ENCODE measurements at places on chromosomes 11 and 22.

DNA sequence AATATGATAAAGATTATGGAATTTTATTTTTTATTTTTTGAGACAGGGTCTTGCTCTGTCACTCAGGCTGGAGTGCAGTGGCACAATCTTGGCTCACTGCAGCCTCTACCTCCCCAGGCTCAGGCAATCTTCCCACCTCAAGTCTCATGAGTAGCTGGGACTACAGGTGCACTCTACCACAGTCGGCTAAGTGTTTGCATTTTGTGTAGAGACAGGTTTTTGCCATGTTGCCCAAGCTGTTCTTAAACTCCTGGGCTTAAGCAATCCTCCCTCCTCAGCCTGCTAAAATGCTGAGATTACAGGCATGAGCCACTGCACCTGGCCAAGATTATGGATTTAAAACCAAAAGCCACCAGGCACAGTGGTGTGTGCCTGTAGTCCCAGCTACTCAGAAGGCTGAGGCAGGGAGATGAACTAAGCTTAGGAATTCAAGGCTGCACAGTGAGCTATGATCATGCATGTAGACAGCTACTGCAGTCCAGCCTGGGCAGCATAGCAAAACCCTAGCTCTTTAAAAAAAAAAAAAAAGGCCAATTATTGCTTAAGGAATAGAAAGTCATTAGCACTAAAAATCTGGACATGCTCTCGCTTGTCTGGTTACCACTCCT, 20.2 kb upstream of the CCND1 start:
- no peak for DNase-seq

DNA sequence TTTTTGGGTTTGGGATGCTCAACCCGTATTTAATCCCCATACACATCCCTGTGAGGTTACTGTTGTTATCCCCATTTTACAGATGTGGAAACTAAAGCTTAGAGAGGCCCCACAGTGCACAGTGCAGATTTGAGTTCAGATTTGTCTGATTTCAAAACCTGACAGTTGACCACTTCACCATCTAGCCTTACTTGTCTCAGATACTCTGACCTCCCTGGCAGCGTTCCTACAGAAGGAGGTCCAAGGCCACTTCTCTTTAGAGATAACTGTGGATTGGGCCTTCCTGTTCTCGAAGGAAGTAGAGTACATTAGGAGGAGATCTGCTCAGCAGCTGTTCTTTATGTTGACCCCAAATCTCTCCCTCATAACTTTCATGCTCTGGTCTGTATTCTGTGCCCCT, 46.7 kb upstream of the CTTN start:
- DNase-seq: no peak

DNA sequence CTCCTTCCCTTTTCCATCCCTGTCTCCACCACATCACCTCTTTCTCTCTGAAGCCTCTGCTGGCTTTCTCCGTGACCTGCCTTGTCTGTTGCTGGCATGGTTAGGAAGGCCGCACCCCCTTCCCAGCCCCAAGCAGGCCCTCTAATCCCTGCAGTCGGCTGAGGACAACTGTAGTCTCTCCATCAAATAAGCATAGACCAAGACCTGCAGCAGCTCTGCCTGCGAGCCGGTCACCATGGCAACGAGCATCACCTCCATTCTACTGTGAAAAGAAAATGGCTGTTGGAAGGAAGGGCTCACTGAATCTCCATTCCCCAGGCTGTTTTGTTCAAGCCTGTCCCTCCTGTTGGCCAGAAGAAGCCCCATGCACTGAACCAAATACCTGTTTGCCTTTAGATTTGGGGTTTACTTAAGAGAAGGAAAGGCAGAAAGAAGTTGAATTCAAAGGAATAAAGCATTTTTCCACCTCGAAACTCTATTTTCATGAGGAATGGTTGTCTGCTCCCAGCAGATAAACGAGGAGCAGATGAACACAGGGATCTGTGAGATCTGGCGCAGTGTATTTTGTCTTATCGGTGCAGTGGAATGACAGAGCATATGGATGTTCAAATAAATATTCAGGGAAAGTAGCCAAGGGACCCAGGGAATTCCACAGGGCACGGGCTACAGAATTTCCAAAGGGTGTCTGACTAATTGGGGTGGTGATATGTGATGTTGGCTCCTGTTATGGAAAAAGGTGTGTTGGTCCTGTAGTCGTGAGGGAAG, 113.1 kb upstream of the TTC12 start:
- no peak for DNase-seq

DNA sequence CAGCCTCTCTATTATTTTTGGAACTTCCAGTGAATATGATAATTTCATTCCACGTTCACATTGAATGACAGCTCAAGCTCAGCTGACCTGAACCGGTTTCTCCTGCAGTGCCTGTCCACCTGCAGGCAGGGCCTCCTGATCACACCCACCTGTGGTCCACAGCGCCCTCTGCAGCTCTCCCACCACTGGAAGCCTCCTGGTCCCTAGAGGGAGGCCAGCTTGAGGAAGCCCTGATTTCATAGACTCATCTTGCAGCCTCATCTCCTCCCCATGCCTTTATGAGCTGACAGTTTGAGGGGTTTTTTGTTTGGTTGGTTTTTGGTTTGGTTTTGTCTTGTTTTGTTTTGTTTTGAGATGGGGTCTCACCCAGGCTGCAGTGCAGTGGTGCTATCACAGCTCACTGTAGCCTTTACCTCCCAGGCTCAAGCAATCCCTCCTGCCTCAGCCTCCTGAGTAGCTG, 29.9 kb upstream of the MALAT1 start:
- DNase-seq: no peak

DNA sequence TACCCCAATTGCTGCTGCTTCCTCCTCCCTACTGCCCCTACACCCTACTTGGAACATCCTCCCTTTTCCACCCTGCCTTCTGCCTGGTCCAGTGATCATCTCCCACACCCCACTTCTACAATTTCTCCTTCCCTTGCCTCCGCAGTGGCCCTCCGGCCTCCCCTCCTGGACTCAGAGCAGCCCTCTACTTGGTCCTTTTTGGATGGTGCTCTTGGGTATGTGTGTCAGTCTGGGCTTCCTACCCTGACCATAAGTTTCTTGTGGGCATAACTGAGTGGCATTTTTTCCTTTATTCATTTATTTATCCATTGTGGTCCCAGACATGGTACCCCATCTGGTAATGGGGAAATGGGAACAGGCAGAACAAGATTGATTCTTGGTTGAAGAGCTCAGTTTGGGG, 111.4 kb upstream of the NAV2 start:
- no peak for DNase-seq

- no peak for DNase-seq
These were observed 36.1 kb downstream of the CCDC90B start for GRCh38 chr11:83249972-83250593.

GRCh38 chr22:47598864-47599263, 836.4 kb downstream of the TBC1D22A start:
- DNase-seq: no peak

DNA sequence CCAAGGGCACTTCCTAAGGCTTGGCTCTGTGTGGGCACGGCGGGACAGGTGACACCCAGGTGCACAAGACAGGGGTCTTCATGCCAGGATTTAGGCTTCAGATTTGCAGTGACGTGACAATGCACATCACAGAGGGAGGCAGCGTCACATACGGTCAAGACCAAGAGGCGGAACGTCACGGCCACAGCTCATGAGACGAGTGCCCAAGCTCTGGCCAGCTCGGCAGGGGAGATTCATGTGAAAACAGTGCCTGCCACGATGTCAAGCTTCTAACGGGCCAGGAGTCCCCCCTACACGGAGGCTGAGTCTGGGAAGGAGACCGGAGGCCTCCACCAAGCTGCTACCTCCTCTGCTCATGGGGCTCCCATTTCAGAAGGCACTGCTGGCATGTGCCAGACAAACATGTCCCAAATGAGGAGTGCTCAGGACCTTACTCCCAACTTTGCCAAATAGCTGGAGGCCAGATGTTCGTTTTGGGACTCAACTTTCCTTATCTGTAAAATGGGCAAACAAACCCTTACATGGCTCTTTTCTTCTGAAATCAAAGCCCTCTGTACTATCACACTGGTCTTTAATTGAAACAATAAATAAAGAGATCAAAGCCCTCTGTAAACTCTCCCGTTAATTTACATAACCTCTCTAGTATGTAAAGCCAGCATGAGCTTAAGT, 16.6 kb downstream of the VPS37C start:
- DNase-seq: no peak

DNA sequence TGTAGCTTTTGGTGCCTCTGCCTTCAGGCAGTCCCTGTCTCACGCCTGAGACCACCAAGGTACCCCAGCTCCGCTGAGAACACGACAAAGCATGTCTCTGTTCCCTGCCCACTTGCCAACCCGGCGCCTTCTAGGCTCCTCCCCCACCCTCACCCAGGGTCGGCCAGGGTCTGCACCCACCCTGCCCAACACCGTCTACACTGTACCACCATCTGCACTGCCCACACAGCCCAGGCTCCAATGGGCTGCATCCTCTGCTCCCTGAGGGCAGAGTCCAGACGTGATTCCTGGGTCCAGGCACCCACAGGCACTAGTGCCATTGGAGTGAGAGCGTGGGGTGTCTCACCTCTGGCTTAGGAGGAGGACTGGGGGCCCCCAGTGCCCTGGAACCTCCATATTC, 22.8 kb upstream of the ACR start:
- DNase-seq: no peak

- no peak for DNase-seq
These were observed 341.5 kb downstream of the LARGE1 start for GRCh38 chr22:33578752-33579151.

DNA sequence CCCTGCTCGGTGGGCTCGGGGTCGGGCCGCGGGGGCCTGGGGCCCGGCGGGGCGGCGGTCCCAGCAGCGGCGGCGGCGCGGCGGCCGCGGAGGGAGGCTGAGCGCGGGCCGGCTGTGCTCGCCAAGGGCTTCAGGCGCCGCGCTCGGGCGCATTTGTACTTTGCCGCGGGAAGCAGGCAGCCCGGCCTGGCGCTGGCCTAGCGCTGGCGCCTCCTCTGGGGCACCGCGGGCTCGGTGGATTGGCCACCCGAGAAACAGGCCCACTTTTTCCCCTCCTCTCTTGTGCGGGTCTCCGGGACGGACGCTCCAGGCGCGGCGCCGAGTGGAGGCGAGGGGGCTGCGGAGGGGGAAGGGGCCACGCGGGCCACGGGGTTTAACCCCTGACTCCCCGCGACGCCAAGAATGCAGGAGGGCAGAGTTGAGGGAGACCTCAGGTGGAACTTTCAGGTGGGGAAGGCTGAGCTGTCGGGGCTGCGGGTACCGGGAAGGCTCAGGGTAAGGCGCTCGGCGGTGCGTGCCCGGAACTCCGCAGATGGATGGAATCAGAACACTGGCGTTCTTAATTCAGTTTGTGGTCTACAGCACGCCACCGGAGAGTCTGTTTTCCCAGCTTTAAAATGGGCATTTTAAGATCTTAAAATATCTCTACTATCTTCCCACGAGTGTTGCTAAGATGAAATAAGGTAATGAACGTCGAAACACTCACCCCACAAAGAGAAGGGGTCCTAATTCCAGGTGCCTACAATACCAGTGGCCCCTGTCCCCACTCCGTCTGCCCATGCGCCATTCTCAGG, at the start of gene CHRDL2:
Gene CHRDL2, minus strand, starts transcription at position 126 of the 794 bp plus-strand sequence. CDS start 538 bp downstream, outside the sequence.
- no peak for DNase-seq

DNA sequence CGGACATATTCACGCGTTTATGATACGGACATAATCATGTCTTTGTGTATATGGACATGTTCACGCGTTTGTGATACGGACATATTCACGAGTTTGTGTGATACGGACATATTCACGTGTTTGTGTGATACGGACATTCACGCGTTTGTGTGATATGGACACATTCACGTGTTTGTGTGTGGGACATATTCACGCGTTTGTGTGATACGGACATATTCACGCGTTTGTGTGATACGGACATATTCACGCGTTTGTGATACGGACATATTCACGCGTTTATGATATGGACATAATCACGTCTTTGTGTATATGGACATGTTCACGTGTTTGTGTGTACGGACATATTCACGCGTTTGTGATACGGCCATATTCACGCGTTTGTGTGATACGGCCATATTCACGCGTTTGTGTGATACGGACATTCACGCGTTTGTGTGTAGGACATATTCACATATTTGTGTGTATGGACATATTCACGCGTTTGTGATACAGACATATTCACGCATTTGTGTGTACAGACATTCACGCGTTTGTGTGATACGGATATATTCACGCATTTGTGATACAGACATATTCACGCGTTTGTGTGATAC, 24.9 kb downstream of the PTDSS2 start:
- DNase-seq: no peak

GRCh38 chr11:70103256-70103975, 25.3 kb downstream of the ANO1 start:
- DNase-seq: no peak

DNA sequence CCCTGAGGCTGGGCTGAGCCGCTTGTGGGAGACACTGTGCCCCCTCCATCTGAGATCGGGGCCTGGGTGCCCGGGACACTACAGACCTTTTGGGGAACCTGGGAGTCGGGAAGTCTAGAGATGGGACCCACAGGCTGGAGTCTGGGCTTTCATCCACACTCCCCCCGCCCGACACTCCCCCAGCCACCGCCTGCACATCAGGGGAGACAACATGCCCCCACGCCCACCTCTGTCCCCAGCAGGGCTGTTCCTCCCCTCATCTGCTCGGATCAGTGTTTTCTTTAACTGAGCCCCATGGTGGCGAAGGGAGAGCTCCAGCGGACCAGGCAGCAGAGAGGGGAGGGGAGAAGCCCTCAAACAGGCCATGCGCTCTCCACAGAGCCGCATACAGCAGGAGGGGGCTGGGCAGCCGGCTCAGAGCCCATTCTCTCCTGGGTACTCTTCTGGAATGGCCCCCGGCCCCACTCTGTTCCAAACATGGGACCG, 174.7 kb downstream of the IGLL1 start:
- DNase-seq: no peak

- peak; percentile 37 for DNase-seq
These were observed at the start of gene RPS6KA4 for GRCh38 chr11:64358907-64359711. Gene RPS6KA4, plus strand, starts transcription at chr11:64359162. Its CDS starts 74 bp downstream, at chr11:64359236.

DNA sequence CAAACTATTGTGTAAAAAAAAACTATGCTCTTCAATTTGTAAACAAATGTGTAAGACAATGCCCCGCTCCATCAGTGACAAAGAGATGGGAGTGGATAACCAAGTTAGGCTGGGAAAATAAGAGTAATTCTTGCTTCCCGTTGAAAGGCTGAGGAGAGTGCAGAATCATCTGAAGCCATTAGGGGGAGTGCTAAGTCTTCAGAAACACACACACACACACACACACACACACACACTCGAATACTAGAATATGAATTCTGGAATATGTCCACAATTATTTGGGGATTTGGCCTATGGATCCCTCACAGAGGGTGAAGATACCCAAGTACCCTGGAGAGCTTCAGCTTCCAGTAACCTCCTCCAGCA, 27.8 kb upstream of the ROBO3 start:
- DNase-seq: no peak

GRCh38 chr11:3767536-3767935, 29.8 kb downstream of the NUP98 start:
- DNase-seq: no peak

GRCh38 chr11:40514124-40514523, 945.3 kb downstream of the LRRC4C start:
- no peak for DNase-seq
